Right ventricle myocardium superior (tissue), 1 donor: ENCODE measurements at places on chromosomes 3 and 15.

DNA sequence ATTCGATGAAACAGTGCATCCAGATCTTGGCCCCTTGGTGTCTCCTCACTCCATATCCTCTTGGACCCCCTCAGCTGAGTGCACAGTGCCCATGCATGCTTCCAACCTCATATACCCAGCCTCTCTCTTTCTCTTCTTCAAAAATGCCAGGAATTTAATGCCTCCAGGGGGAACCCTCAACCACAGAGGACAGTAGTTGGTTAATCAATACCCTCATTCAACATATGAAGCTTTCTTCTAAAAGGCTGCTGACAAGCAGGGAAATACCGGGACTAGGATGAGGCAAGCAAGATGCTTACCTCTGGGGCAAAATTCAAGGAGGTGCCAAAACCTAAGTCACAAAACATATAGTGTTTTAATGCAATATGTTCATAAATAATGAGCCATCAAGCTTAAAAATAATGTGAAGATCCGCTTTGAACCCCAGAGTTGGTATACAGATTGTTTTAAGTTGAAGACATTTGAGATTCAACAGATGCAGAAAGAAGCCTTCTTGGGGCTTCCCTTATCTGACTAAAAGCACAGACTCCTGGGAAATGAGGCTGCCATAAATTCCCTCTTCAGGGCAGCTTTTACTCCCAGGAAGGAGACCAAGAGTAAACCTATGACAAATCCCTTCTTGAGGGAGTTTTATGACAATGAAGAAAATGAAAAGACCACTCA lies 48.2 kb upstream of the FHIT start:
- DNase-seq = no peak

- no peak for DNase-seq
Measured at GRCh38 chr3:39050029-39050428, 1.7 kb downstream of the SCN11A start.

- DNase-seq = no peak
Measured at GRCh38 chr3:40237159-40237558, 72.3 kb upstream of the EIF1B start.

DNA sequence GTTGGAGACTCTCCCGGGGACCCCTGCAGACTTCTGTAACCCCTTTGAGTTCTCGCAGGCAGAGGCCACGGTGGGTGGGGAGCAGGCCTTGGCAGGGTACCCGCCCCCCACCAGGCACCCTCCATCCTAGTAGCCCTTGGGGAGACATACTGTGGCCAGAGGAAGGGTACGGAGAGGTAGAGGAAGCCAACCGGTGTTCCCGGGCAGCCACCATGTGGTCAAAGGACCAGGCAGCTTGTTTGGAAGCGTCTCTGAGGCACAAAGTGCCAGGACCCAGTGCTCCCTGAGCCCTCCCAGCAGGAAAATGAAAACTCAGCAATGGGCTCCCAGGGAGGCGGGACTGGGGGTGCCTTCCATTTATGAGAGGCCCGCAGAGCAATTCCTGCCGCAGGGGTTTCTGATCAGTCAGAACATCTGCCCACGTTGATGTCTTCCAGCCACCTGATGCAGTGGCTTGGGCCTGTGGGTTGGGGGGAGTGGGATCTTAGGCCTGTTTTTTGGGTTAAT lies 53.0 kb upstream of the CGNL1 start:
- DNase-seq = no peak

GRCh38 chr3:41362638-41363559 lies 163.6 kb downstream of the CTNNB1 start:
- no peak for DNase-seq

- DNase-seq = no peak
Measured at GRCh38 chr3:104523136-104523535, 843.6 kb upstream of the ALCAM start.

DNA sequence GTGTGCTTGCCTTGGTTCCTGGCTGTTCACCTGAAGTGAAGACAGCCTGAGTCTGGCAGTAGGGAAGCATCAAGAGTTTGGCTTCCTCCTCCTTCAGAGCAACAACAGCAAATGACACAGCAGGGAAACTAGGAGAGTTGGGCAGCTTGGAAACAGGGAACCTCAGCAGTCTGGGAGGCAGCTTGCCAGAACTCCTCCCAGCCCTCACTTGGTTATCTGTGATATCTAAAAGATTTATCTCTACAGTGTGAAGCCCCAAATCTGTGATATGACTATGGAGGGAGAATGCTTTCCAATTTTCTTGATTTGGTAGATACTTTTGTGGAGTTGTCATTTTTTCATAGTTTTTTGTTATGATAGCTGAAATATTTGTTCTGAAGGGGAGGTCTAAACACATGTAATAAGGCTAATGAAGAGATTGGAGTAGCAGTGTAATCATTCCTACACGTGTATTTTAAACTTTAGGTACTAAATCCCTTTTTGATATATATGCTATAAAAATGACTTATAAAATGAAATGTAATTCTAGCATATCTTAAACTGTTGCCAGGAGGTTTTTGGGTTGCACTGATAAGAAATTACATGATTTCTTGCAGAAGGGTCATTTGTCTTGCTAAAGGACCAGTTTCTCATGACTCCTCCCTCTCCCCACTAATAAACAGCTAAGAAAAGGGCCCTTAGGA lies 20.8 kb downstream of the UBE2E1 start:
- no peak for DNase-seq

GRCh38 chr3:12797124-12797891 lies 828 bp downstream of the CAND2 start:
- DNase-seq = no peak

DNA sequence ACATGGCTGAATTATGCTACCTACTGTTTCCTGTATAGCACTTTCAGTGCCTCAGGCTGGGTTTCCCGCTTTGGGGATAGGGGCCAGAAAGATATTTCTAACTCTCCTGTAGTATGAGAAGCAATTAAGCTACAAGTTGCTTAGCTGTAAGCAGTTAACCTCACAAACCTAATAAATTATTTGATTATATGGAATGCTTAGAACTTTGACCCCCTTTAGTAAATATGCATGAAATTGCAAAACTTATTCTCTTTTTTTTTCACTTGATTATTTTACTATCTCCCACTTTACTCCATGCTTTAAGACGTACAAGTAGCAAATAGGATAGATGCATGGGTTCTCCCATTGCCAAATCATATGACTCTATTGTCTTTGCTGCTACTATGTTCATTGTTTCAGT lies 27.5 kb upstream of the CHMP2B start:
- DNase-seq = no peak

DNA sequence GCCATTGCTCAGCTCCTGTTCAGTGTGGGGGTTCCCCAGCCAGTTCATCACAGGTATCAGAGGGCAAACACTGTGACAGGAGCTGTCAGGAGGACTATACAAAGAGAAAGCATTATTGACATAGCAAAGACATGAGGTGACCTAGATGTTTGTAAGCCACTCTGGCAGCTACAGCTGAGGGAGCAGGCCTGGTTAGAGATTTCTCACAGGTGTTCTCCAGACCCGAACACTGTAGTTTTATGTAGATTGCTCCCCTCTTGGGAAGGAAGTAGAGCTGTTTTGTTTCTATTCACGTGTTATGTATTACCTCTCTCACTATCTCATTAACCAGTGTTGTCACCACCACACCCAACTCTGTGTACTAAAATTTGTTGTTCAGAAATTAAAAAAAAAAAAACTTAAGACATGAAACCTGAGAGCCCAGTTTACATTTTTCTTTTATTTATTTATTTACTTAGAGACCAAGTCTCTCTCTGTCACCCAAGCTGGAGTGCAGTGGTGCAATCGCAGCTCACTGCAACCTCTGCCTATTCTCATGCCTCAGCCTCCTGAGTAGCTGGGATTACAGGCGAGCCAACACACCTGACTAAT lies 123.7 kb downstream of the RBPMS2 start:
- DNase-seq = no peak

GRCh38 chr3:10982782-10983181 lies 9.8 kb upstream of the SLC6A1 start:
- no peak for DNase-seq

GRCh38 chr3:47245271-47245670 lies 37.3 kb downstream of the KIF9 start:
- no peak for DNase-seq

DNA sequence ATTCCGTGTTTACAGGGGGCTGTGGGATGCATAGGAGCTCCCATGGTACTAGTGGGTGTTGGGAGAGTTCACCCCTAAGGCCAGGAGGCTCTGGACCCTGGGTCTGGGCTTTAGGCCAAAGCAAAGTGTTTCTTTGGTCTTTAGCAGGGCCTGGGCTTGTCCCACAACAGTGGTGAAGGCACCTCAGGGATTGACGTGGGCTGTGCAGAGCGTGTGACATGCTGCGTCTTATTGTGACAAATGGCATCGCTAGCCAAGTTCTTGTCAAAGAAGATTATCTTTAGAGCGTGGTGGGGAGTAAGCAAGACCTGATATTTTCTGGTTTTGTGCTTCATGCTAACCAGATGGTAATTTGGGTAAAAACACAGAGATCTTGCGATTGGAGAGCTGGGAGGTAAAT lies 170.1 kb downstream of the APBA2 start:
- DNase-seq = no peak

- DNase-seq = no peak
Measured at GRCh38 chr15:37574985-37575384, 359.5 kb upstream of the TMCO5A start.
